ENCODE measurements at places on chromosomes 7 and 10. TPM values are rescaled to one million over a fixed set of nuclear protein-coding genes. Genes with fewer than 3 reads are reported as not detected.

DNA sequence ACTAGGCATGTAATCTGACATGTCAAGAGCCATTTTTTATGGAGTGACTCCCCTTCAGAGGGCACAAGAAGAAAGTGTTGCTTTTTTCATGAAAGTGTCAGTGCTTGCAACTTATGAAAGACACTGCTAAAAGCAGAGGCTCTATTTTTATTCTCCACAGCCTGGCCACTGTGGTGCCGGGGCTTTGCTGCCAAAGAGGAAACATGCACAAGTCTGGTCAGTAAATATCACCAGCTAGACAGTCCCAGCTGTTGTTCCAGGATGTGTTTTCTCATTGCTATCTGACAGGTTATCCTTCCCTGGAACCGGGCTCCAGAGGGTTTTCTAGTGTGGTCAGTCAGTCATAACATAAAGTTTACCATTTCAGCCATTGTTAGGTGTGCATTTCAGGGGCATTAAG is 180.7 kb upstream of the PITRM1 start:
- DNase-seq, result no peak

- DNase-seq, result no peak
Observed at GRCh38 chr10:79979310-79979975, 30.5 kb upstream of the SFTPD start.

DNA sequence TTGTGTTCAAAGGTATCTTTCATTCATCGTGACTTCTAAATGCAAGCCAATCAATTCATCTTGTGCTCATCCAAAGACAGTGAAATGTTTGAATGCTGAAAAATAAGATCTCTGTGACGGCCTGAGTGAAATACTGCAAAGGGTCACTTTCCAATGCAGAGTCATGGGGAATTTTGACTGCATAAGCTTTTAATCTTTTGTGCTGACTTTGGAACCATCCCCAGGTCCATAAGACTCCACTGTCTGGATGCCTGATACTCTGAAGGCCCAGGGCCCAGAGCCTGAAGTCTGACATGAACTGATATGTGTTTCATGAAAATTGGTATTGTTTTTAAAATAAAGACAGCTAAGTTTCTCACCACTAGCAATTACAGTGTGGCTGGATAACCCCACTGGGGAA is 39.0 kb downstream of the PPP1R3C start:
- DNase-seq, result no peak

Gene PRPS1L1
- total RNA-seq, result not detected

DNA sequence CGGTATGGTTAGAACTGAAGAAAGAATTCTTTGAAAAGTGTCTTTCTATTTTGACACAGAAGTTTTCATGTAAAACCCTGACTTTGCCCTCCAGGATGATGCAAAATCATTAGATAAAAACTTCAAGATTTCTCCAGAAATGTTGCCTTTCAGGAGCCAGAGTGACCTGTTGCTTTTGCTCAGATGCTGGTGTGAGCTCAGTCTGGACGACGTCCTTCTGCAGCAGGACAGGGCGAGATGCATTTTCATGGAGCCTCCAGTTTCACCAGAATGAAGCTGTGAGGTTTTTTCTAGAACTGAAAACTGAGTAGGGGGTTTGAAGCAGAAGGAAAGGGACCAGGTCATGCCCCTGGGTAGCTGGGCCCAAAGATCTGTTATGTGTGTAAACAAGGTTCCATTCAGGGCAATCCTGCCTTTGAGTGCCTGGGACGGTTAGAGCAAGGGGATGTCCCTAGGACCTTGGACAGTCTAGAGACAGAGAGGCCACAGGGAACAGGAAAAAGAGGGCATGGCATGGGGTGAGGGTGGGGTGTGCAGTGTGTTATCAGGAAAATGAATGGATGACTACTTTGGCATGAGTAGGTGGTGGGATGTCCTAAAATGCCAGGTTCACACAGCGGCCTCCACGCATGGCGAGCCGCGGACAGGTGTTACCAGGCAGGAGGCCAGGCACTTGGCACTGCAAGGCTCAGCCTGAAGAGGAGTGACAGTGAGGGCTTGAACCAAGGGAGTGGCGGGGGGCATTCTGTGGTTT is 356.3 kb downstream of the CXCL12 start:
- DNase-seq, result no peak

GRCh38 chr7:159019111-159019510 is 125.6 kb downstream of the VIPR2 start:
- no peak for DNase-seq

DNA sequence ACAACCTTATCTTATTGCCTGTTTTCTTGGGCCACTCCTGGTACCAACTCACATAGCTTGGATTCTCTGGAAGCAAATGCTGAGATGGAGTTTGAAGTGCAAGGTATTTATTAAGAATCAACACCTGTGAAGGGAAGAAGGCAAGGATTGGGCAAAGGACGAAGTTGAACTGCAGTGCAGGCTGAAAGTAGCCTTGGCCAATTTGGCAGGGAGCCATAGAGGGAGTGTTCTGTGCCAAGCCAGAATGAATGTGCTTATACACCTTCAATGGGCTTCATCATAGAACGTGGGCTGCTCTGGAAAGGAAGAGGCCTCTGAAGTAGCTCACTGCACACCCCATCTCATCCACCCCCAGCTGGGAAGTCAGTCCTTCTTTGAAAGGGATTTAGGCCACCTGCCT is 79.8 kb upstream of the IFRD1 start:
- DNase-seq, result no peak

DNA sequence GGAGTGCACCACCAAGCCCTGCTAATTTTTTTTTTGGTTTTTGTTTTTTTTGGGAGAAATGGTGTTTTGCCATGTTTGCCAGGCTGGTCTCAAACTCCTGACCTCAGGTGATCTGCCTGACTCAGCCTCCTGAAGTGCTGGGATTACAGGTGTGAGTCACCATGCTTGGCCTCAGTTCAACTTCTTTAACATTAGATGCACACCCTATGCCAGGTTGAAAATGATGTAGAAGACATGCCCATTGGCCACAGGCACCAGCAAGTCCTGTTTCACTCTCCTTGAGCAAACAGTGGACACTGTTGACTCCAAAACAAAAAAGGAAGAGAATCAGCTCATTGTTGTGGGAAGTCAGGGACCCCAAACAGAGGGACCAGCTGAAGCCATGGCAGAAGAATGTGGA is 1205.3 kb downstream of the REEP3 start:
- no peak for DNase-seq

DNA sequence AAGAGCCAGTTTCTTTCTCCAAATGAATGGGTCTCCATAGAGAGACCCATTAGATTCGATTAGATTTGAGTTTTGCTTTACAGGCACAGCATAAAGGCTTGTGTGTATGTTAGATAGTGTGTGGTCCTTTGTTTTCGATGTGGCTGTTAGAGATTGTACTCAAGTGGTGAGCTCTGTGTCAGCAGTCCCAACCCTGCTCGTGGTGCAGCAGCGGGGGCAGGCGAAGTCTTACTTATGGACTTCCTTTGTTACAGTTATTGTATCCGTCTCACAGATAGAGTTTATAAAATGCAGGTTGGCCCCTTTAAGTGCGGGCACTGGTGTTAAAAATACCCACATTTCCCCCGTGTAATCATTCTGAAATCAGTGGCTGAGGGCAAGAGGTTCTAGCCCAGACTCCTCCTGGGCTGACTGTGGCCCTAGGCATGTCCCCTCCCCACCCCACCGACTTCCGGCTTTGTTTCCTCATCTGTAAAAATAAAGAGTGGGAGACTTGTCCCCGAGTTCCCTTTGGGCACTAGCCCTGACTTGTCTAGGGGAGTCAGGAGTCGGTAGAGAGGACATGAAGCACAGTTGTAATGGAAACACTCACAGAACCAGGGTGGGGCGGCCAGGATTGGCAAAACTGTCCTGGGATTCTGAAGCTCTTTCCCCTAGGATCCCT is 28.6 kb downstream of the MTURN start:
- DNase-seq, result peak; percentile 27

DNA sequence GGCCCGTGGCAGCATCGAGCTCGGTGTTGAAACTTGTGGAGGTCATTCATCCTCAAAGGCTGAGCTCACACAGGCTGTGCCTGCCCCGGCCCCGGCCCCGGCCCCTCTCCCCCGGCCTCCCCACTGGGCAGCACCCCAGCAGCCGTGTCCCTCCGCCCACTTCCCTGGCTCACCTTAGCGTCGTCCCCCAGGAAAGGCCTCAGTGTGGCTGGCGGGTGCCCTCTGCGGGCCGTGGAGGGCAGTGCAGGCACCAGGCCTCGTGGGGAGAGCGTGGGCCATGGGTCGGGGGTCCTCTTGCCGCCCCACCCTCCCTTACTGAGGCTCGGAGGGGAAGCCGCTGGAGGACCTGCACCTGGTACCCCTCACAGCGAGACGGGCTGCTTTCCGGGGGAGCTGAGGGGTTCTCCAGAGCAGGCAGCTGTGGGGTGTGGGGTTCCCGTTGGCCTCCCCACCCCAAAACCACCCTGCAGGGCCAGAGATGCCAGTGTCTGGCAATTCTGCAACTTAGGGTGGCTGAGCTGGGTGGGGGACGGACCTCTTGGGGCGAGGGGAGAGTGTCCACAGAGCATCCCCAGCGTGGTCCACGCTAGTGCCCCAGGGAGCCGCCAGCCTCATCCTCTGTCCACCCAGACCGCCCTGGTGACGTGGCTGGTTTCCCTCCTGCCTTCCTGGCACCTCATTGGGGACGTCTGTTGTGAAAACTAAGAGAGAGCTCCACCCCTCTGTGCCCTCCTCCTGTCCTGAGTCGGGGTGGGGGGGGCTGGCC is 44.2 kb upstream of the DPYSL4 start:
- DNase-seq, result peak; percentile 45

Gene GCK
- total RNA-seq, result not detected

- no peak for DNase-seq
Observed at GRCh38 chr7:102258749-102259107, 27.9 kb upstream of the SH2B2 start.

GRCh38 chr7:44097064-44097932 is 6.8 kb upstream of the AEBP1 start:
- DNase-seq, result no peak

Gene MET
- total RNA-seq, result 0.21 TPM

Gene HTRA1
- total RNA-seq, result not detected

DNA sequence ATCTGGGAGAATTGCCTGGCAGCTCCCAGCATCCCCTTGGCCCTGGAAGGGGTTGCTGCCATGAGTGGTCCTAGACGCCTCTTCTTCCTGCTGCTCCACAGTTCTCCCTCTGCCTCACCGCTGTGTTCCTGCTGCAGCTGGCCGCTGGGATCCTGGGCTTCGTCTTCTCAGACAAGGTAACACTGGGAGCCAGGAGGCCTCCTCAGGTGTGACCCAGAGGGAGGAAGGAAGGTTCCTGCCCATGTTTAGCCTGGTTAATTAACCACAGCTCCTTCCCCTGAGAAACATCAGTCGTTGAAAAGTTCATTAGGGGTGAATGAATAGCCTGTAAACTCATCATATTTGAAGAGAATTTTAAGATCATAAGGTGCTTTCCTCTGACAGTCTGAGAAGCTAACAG is 18.2 kb downstream of the TSPAN33 start:
- no peak for DNase-seq

DNA sequence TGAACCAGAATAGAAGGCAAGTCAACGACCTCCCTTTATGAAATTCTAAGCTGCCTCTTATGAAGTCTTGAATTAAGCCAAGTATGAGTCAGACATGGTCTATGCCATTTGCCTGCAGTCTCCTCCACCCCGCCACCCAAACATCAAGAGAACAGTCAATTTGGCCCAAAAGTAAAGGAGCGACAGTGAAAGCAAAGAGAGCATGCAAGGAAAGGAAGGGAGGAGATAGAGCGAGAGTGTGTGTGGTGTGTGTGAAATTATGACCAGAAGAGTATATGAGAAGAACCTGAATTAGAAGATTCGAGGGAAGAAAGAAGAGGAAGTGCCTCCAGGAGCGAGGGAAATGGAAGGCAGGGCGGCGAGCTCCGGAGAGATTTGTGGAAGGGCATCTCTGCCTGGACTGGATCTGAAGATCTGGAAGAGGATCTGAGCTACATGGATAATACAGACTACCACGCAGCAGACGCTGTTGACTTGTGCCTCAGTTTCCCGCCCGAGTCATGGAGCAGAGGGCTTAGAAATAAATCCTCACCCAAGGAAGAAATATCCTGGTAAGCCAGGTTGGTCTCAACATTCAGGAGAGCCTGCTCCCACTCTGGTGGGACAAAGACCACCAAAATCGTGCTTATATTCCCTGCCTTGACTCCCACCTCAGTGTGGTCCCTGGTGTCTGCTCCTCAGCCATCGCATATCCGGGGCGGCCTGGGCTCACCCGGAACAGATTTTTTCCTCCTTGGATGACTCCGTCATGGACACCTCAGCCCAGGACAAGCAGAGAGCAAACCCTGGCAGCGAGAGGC is 459 bp downstream of the ZDHHC6 start:
- DNase-seq, result no peak

GRCh38 chr7:117041007-117041406 is 87.7 kb downstream of the ST7 start:
- DNase-seq, result no peak

DNA sequence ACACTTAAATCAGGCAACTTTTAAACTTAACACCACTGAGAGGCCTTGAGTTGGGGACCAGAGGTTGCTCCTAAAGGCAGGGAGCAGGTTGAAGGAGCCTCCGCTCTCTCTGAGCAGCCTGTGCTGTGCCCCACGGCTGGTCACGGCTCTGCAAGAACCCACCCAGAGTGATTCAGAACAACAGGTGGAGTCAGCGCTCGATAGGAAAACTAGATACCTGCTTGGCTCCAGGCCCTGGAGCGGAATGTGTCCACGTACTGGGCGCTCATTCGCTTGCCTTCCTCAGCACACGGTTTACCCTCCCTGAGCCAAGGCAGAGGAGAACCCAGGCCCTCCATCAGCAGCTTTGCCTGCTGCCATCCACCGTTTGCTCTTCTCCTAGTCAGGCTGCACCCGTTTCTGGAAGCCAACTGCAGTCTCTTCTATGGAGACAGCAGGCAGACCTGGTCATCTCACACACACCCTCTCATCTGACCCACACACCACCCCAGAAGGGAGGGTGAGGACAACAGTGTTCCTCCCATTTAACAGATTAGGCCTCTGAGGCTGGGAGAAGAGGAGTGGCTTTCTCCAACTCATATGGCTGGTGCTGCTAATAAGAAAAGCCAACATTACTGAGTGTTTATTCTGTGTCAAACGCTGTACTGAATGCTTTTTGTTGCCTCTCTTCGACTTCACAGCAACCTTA is 37.6 kb upstream of the PDCD4 start:
- no peak for DNase-seq

- no peak for DNase-seq
Observed at GRCh38 chr10:93206652-93207051, 133.0 kb downstream of the CYP26A1 start.

DNA sequence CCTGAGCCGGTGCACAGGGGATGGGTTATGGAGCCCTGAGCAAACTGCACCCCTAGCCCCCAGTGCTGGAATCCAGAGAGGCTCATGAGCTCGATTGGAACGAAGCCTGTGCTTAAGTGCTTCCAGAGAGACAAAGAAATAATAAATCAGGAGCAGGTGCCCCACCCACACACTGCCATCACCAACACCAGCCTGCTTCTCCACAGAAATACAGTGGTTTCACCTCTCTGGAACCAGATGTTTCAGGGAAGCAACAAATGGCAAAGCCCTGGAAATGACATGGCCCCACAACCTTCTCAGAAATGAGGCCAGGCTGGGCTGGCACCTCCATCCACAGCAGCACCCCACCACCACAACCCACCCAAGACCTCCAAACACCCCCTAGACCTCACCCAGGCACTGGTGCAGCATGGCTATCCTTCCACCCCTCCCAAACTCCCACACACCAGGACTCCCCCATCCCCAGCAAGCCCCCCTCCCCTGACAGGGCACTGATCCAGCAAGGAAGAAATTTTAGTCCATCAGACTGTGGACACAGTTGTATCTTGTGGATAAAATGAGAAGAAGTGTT is 4.1 kb upstream of the SLC18A3 start:
- no peak for DNase-seq

Gene GALNT17
- not detected for total RNA-seq
